ENCODE measurements at places on chromosomes 13 and 19.

- DNase-seq = no peak
Observed at GRCh38 chr19:50980208-50980607, 3.5 kb downstream of the KLK7 start.

GRCh38 chr19:16198370-16198651 lies 600 bp downstream of the AP1M1 start:
- no peak for DNase-seq

DNA sequence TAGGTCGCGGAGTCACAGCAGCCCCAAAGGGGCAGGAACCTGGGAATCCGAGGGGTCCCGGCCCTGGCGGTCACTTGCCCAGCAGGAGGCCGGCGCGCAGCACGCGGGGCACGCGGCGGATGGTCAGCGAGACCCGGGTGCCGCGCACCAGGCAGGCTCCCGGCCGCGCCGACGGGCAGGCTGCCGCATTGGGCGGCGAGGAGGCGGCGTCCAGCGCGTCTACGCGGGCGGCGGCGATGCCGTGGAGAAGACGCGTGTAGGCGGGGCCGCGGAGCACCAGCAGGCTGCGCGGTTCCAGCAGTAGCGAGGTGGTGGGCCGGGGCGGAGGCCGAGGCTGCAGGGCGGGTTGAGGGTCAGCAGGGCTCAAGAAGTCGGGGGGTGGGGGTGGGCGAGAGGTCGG lies 607 bp upstream of the SYNE4 start:
- DNase-seq = peak; percentile 29

GRCh38 chr19:41308450-41309179 lies 1.4 kb upstream of the CCDC97 start:
- DNase-seq = peak; percentile 88

DNA sequence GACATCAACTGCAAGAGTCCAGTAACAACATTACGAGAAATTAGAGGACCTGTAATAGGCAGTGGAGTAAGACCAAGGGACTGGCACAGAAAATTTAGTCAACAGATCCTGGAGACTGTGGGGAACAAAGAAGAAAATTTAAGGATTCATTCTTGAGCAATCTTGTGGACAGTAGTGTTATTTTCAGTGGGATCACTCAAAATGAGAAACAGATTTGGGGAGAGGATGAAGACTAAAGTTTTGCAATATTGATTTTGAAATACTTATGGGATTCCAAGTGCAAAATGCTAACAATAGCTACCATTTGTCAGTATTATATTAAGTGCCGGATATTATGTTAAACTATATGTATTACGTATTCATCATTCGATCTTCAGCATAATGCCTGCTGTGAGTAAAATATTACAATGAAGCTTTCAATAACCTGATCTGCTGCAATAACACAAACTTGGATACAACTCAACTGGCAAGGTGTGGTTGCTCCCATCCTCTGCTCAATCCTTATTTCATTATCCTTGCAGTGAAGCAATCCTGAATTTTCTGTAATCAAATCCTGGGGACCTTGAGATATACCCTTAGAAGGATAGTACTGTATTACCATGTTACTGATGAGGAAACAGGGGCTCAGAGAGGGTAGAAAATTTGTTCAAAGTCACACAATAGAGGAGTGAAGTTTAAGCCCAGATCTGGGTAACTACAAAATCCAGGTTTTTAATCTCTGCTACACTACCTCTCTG lies 84.2 kb downstream of the SACS start:
- DNase-seq = no peak
